ENCODE measurements at places on chromosomes 5 and 9. TPM values are rescaled to one million over a fixed set of nuclear protein-coding genes. Genes with fewer than 3 reads are reported as not detected.

The PCDHA3 gene
- 0.17 TPM for total RNA-seq

The DMRT3 gene
- not detected for total RNA-seq

The PTAR1 gene
- total RNA-seq, result 94.1 TPM

The FOXD4L3 gene
- not detected for total RNA-seq

The DMXL1 gene
- 50.9 TPM for total RNA-seq

The ROR2 gene
- total RNA-seq, result 20.9 TPM
